ENCODE measurements at places on chromosomes 1 and 21.

DNA sequence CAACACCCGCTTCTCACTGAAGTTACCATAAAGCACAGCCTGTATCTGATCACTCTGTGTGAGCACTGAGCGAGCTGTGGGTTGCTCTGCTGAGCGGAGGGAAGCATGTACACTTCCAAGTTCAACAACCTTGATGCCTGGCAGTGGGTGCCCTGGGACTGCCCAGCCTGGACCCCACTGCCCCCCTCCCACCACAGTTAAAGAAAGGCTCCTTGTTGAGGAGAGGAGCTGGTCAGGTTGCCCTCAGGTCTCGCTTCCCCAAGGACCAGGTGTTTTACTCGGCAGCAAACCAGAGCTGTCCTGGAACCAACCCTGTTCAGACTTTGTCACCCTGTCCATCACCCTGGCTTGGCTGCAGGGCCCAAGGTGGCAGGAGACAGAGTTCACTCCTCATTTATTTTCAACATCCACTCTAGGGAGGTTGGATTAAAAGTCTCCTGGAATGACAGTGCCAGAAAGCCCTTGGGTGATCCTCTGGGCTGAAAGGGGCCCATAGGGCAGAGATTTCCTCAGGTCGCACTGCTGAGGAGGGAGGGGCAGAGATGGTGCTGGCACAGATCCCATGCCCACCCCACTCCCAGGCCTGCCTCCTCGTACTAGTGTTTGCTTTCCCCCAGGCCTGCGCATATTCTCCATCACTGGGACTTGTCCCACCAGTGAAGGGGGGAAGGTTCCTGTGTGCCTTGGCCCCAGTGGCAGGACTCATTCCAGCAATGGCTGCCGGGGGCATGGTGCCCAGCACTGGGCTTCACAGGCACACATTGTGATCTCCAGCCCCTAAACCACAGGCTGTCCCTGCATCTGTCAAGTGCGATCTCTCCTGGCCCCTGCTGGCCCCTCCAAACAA lies 101.7 kb downstream of the TRABD2B start:
- DNase-seq, result no peak

DNA sequence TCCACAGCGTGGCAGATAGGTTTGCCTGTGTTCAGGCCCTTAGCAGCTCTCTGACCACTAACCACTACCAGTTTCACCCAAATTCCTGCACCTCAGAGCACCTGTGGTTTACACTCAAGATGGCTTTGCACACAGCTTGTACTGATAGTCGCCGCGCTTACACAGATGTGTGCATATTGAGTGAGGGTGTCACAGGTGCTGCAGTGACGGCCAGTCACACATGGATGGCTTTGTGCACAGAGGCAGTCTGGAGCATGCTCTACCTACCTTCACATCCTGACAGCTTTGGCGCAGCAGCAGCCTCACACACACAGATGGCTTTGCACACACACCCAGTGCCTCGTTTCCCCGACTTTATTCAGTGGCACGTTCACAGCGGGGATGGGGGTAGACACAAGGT lies 7.5 kb downstream of the DMAP1 start:
- DNase-seq, result no peak

DNA sequence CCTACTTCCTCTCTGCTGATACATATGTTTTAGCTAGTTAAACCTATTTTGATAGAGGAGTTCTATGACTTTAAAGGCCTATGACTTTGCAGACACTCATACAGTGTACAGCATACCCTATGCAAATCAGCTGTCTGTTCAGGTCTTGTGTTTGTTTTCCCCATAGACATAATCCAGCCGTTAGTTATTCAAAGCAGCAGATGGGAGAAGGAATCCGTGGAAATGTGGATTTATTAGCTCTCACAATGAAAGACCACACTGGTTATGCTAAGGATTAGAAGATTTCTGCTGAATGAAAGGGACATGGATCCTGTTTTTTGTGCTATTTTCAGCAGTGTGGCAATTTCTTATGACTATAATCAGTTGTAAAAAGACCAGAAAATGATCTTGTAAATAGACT lies 59.8 kb downstream of the MAST2 start:
- DNase-seq, result no peak

DNA sequence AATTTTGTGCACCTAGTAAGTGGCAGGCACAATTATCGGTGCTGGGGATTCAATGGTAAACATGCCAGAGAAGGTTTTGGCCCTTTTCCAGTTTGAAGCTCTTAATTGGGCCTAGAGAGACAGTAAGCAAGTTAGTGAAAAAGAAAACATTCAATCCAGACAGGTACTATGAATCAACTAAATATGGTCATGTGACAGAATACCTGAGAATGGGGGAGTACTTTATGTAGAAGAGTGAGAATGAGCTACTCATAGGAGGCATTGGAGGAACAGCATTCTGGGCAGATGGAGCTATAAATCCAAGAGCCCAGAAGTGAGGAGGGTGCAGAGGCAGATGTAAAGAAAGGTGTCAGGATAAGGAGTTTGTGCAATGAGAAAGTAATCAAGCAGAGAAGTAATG lies 1017.9 kb downstream of the ADGRL2 start:
- no peak for DNase-seq

DNA sequence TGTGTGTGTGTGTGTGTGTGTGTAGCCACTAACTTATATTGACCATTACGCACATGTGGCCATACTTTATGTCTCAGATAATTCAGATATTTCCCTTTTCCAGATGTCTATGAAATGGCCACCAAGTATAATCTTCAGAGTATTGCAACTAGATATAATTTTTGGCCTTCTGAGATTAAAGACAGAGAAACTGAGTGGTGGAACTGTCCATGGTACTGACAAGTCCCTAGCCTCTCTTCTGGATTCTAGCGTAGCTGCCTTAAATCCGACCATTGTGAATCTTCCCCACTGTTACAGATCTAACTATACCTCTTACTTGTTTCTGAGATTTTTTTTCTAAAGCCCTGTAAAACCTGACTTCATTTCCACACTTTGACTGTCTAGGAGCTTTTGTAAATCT lies 100.0 kb upstream of the SERTAD4 start:
- DNase-seq, result peak; percentile 39

- peak; percentile 64 for DNase-seq
These were observed 11.0 kb upstream of the LMX1A start for GRCh38 chr1:165367375-165367993.

DNA sequence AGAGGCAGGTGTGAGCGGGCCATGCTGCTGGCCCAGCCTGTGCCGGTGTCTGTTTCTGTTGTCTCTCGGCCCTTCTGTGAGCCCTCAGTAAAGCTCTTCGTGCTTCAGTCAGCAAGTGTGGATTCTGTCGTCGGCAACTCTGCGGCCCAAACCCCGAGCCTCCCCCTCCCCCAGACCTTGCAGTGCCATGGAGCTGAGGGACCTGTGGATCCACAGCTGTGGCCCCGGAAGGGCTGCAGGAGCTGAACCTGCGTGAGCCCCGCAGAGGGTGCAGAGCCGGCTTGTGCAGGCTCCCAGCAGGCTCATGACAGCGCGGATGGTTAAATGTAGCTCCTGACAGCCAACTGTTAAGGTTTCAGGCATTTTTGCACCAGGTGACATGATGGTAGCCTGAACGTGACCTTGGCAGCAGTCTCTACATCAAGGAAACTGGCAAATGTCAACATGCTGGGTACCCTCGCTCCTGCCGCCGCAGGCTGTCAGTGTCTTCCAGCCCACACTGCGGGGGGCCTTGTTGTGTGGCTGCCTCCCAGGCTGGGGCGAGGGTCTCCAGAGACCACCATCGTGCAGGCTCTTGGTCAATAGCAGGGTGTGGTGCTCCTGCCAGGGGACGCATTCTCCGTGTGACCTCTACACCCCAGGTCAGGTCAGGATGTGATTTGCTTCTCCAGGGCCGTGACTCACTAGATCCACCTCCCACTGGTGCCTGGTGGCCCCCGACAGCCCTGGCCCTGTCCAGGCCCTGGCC lies 7.0 kb downstream of the LRRC3 start:
- DNase-seq, result no peak

- no peak for DNase-seq
These were observed 68.2 kb upstream of the SELENON start for GRCh38 chr1:25731626-25732370.

GRCh38 chr1:103273106-103273505 lies 164.8 kb upstream of the COL11A1 start:
- DNase-seq, result no peak

DNA sequence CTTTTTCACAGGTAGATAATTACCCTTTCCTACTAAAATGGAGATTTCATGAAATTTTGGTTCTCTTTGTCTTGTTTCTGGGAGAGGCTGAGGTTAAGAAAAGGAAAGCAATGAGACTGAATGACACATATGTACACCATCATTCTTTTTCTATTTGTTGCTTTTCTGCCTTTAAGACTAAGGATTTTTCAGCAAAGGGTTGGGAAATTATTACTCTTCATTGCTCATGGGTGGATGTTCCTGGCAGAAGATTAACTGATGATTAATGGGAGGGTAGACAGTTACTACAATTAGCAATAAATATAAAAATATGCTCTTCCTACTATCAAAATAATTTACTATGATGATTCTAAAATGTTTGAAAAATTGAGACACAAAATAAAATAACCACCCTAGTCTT lies 316.5 kb upstream of the USP24 start:
- DNase-seq, result no peak

DNA sequence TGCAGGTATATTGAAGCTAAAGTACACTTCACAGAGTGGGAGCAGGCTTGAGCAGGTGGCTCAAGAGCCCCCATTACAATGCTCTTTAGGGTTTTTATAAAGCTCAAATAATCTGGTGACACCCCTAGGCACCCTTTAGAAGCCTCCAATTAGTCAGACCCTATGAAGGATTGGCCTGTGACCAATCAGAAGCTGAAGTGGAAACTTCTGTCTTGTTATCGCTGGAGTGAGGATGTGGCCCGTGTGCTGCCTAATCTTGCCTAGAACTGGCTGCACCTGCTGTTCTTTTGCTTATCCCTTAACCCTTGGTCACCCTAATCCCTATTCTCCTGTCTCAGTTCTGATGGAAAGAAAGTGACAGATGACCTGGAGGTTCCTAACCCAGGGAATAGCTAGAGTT lies 70.8 kb upstream of the ABCG1 start:
- DNase-seq, result no peak

Data from iris pigment epithelial cell (primary cell).